ENCODE measurements at places on chromosomes 1 and 21.

GRCh38 chr21:38753557-38753971, 52.2 kb upstream of the ETS2 start:
- no peak for DNase-seq

- DNase-seq, result no peak
These were observed 27.8 kb downstream of the CDK18 start for GRCh38 chr1:205532026-205532898.

GRCh38 chr1:2024451-2024850, 5.3 kb downstream of the GABRD start:
- DNase-seq, result no peak

DNA sequence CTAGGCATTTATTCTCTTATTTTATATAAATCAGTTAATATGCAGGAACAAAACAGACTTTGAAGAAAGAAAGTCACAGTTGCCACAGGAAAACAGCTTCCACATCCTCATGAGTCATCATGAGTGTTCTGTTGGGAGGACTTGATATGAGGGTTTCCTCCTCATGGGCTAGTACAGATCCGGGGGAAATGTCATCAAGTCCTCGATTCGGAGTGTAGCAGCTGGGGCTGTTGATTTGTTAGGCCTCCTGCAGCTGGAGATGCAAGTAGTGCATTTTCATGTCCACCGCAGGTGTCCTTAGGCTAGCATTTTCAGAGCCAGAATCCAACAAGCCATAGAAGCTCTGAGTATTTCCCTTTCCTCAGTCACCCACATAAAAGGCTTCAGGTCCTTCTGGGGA, 36.7 kb downstream of the ADAM30 start:
- no peak for DNase-seq

DNA sequence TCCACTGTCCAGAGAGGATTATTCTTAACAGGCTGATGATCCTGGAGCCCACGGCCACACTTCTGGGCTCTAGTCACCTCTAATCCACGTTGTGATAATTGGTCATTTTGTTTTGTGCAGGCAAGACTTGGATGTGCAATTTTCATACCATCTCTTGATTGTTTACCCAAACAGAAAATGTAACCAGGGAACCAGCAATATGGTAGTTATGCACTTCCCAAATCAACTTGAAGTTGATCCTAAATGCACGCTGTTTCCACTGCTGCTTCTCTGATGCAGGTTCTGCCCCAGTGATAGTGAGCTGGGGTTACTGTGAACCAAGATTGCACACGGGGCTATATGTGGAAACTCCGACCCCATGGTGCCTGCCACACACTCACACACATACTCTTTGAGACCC, 14.7 kb upstream of the KCNJ15 start:
- DNase-seq, result no peak

DNA sequence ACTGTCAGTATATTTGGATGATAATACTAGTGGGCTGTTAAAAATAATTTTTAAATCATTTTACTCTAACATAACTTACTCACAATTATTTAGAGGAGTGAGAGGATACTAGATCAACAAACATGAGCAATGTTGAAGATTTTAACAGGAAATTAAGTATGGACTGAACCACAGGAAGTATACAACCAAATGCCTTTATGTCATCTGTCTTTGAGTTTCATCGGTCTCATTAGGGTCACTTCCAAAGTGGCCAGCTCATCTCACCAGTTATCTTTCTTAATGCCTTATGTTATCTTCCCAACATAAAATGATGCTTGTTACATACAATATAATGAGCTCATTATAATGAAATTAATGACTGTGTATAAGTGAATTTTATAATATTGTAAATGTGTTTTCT, 1.5 kb upstream of the RGS1 start:
- DNase-seq, result no peak

GRCh38 chr1:12616709-12617373, 1.2 kb downstream of the DHRS3 start:
- DNase-seq, result no peak

DNA sequence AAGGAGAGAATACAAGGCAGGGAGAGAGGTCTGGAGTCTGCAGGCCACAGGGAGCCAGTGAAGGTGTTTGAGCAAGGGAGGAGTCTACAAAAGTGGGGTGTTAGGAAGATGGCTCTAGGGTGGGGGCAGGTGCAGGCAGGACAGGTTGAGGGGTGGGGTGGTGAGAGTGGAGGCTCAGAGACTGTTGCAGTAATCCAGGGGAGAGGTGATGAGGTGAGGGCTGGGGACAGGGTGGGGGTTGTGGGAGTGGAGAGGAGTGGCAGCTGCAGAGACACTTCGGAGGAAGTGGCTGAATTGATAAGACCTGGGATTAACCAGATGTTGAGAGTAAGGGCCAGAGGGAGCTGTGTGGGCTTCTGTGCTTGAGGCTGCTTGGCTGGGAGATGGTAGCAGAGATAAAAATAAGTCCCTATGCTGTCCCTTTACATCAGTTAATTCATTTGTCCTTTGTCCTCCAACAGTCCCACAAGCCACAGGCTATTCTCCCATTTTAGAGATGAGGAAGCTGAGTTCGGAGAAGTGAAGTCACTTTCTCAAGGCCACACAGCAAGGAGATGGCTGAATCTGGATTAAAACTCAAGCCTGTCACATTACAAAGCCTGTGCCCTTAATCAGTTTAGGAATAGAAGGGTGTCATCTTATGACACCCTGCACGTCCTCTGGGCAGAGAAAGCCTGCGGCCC, 54.8 kb upstream of the SYNC start:
- no peak for DNase-seq

DNA sequence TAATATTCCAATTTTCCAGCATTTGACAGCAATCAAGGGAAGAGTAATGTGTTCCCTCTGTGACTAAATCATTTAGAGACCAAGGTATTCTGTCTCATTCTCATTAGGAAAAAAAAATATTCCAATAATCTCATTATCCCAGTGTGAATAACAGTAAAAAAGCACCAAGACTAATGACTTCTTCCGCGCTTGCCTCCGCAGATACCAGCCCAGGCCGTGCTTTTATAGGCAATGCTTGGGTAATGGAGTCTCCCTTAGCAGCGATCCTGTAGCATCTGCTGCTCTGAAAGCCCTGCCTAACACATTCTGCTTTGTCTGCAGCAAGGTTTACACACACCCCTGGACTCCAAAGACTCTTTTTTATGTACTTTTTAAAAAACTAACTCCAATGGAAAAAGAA, 470.0 kb upstream of the CAMK1G start:
- no peak for DNase-seq

DNA sequence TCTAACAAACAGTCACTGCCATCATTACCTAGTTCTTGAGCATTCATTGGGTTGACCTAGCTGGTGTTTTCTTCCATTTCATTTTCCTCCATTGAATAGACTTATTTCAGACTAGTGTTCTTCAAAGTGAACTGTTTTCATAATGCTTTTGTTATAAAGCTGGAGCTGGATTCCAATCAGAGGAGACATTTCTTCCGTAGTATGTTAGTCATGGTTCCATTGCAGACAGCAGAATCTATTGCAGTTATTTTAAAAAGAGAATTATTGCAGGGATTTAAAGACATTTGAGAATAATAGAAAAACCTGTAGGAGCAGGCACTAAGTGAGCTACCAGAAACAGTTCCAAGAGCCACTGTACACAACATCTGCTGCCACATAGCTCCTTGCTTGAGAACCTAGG, 50.0 kb downstream of the HHAT start:
- DNase-seq, result no peak

DNA sequence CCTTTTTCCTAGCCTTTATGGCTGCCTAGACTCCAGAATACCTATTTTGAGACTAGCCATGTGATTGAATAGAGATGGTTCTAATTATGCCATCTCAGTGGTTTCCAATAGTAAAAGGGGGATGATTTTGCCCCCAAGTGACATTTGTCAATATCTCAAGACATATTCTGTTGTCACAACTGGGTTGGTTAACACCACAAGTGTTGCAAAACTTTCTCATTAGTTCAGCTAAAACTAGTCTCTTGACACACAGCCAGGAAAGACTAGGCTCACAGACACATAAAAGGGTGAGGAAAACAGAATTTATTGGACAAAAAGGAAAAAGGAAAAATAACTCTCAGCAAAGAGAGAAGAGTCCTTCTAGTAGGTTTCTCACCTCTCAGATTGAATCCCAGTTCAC, 39.9 kb upstream of the GBP5 start:
- DNase-seq, result no peak

- no peak for DNase-seq
These were observed 17.1 kb upstream of the KLHDC8A start for GRCh38 chr1:205373798-205374175.

DNA sequence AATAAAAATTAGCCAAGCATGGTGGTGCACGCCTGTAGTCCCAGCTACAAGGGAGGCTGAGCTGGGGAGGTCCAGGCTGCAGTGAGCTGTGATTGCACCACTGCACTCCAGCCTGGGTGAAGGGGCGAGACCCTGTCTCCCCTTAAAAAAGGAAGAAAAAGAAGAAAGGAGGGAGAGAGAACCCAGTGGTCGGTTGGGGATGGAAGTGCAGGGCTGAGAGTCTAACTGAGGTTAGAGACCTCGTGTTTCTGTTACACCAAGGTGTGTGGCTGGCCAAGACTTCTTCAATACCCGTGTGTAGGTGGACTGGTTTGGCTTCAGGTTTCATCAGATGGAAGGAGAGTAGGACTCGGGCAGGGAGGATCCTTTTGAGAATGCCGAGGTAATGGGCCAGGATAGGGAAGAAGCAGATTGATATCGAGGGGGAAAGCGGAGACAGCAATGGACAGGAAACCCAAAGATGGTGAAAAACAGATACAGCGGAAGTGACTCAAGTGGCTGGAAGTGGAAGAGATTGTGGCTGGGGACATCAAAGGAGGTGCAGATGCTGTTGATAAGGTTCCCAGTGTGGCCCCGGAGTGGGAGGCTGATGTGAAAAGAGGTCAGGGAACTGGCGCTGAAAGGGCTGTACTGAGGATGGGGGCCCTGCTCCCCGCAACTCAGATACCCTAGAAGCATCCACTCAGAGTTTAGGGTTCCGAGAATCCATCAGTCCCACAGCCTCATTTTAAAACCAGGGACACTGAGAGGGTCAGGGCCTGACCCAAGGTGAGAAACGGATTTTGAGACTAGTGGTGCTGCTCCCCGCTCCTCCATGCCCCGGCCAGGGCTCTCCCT, 681 bp upstream of the UBXN10 start:
- peak; percentile 15 for DNase-seq

- no peak for DNase-seq
These were observed 7.9 kb downstream of the TNFSF18 start for GRCh38 chr1:173042806-173043205.

DNA sequence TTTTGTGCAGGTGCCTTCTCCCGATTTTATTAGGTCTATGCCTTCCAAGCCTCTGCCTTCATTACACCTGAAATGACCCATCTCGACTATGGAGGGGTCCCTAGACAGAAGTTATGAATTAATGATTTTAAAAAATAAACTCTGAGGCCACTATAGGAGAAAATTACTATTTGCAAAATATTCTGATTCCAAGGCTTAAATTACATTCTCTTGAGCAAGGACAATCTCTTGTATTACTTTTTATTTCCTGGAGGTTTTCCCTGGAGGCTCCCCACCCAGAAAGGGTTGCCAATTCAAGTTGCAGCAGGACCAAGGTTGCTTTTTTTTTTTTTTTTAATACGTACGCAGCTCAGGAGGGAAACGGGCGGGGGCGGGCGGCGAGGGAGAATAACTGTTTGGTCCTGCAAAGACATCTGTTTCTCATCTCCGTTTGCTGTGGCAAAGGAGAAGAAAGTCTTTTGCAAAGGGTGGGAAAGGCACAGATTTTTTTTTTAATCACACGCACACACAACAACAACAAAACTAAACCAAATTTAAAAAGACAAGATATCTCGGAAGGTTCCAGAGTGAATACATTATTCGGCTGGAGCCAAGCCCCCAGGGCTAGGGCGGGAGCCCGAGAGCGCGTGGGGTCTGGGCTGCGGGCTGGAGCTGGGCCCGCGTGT, 618 bp upstream of the SERTAD4 start:
- DNase-seq, result no peak

DNA sequence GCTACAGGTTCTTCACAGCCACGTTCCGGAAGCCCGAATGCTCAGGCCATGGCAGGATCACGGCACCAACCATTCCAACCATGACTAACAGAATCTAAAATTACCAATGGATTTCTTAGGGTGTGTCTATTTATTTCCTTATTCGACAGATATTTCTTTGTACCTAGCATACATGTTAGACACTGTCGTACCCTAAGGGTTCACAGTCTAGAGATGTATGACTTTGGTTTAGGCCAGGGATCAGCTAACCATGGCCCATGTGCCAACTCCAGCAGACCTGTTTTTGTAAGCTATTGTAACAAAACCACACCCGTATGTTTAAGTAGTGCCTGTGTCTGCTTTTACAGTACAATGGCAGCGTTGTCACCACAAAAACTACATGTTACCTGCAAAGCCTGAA, 167.0 kb downstream of the NR5A2 start:
- DNase-seq, result no peak

- DNase-seq, result no peak
These were observed 30.9 kb downstream of the SKI start for GRCh38 chr1:2258996-2259395.

- no peak for DNase-seq
These were observed 397.7 kb downstream of the NTNG1 start for GRCh38 chr1:107538502-107538901.

DNA sequence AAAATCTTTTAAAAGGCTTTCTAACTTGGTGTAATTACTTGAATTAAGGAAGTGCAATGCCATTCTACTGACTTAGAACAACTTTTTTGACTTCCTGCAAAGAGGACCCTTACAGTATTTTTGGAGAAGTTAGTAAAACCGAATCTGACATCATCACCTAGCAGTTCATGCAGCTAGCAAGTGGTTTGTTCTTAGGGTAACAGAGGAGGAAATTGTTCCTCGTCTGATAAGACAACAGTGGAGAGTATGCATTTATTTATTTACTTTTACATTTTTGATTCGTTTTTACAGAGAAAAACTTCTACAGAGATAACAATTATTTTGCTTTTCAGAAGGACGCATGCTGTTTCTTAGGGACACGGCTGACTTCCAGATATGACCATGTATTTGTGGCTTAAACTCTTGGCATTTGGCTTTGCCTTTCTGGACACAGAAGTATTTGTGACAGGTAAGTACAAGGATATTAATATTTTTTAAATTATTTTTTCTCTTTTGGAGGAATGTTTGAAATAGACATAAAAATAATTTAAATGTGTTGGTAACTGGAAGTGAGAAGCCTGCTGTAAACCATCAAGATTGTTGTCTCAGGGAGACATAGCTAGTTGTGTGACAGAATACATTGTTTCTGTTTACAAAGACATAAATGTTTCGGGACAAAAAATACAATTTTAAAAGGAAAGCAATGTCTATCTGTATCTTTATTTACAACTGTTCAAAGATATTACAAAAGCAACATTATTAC, at the start of gene PTPRC:
PTPRC (plus strand) TSS at position 147 of the 742 bp plus-strand sequence; CDS start at position 376, 229 bp downstream.
- DNase-seq, result no peak

GRCh38 chr1:98675282-98675681, 13.8 kb downstream of the SNX7 start:
- no peak for DNase-seq

Data from stimulated activated CD4-positive, alpha-beta T cell treated with anti-CD3 and anti-CD28 coated beads, Interleukin-15, amount 100 ng/mL, for 1 hour (primary cell).